ENCODE measurements at places on chromosomes 16 and 17.

- DNase-seq, result no peak
These were observed 221.1 kb upstream of the GSE1 start for GRCh38 chr16:85391769-85392583.

DNA sequence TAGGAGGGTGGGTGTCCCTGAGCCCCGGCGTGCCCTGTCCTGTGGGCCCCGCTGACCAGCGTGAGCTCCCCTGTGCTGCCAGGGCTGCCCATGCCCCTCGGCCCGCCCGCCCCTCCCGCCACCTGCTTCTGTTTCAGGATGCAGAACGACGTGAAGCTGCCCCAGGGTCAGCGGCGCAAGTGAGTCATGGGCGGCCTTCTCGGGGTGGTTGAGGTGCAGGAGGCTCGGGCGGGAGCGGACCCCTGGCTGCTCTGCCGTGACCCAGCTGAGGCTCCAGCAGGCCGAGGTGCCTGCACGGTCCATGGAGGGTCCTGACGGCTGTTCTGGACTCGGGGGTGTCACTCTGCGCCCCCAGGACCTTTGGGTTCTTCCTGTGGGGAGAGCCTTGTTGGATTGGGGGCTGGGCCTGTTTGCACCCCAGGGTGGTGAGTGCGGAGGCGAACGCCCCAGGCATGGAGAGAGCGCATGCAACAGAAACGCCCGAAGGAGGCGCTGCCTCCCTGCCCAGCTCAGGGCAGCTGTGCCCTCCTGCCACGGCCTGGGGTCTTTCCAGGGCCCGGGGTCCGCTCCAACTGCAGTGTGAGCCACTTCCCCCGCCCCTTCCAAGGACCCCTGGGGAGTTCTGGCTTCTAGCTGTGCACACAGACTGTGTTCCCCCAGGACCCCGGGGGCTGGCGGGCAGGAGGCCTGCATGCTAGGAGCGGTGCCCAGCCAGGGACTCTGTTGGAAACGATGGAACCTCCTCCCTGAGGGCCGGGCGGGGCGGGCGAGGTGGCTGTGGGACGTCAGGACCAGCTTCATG, 4.0 kb downstream of the SLC25A10 start:
- DNase-seq, result no peak

DNA sequence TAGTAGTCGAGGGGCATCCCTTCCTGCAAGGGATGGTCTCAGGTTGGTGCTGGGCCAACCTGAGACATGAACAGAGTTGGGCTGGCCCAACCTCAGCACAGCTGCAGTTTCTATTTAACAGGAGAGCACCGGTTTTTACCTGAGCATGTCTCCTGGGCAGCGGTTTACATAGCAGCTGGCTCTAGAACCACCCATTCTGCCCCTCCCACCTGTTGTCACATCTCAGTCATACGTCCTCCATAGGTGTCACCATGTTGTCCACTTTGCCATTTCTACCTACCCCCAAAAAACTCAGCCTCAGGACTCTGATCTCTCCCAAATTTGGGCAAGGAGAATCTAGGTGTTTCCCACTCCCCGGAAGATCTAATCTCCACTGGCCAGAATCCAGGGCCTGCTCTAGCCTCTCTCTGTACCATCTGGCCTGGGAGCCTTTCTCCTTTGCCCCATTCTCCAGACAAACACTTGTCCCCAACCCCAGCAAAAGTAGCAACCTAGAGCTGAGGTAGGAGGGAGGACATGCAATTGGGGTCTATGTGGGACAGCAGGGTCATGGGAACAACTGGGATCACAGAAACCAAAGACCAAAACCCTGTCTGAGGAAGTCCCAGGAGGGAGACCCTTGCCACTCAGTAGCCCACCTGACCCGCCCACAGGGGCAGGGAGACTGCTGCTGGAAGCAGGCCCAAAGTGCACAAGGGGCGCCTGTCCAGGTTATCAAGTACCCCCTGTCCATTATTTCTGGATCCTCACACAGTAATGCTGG, 19.1 kb downstream of the ETV4 start:
- DNase-seq, result no peak

DNA sequence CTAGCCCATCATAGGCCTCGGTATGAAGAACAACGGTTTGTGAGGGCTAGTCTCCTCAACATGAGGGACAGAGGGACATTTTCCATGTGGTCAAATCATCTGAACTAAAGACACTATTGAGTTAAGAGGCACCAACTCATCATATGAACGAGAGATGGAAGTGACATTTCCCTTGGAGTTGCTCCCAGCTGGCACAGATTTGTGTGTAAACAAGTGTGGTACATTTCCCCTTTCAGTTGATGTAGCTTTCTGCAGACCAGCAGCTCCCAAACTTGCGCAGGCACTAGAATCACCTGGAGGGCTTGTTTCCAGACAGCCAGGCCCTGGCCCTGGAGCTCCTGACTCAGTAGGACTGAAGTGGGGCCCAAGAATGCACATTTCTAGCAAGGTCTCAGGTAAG, 205.5 kb downstream of the PARN start:
- DNase-seq, result no peak

- no peak for DNase-seq
These were observed 415 bp downstream of the XYLT1 start for GRCh38 chr16:17470182-17470907.

- DNase-seq, result no peak
These were observed 496.9 kb upstream of the ZFHX3 start for GRCh38 chr16:73544826-73545225.

GRCh38 chr17:42362245-42362961, 25.8 kb downstream of the STAT3 start:
- no peak for DNase-seq

All from hematopoietic multipotent progenitor cell treated with erythropoietin and hydrocortisone succinate and interleukin-3 and kit ligand, for 17 days (in vitro differentiated cells).